ENCODE measurements at places on chromosomes 12 and 14.

DNA sequence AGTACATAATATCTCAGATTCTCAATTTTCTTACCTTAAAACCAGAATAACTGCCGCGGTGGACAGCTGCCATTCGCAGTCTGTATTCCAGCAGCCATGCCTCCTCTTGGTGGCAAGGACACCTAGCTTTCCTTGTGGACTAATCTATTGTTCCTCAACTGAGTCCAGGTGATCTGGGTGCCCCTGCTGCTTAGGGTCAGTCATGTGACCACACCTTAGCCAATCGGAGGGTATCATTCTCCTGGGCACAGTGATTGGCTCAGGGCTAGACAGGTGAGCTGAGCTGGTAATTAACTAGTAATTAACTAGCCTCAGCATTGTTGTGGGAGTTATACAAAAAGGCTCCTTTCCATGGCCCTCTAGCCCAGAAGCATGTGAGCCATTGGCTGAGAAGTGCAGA lies 55.0 kb downstream of the RIMBP2 start:
- DNase-seq: no peak

DNA sequence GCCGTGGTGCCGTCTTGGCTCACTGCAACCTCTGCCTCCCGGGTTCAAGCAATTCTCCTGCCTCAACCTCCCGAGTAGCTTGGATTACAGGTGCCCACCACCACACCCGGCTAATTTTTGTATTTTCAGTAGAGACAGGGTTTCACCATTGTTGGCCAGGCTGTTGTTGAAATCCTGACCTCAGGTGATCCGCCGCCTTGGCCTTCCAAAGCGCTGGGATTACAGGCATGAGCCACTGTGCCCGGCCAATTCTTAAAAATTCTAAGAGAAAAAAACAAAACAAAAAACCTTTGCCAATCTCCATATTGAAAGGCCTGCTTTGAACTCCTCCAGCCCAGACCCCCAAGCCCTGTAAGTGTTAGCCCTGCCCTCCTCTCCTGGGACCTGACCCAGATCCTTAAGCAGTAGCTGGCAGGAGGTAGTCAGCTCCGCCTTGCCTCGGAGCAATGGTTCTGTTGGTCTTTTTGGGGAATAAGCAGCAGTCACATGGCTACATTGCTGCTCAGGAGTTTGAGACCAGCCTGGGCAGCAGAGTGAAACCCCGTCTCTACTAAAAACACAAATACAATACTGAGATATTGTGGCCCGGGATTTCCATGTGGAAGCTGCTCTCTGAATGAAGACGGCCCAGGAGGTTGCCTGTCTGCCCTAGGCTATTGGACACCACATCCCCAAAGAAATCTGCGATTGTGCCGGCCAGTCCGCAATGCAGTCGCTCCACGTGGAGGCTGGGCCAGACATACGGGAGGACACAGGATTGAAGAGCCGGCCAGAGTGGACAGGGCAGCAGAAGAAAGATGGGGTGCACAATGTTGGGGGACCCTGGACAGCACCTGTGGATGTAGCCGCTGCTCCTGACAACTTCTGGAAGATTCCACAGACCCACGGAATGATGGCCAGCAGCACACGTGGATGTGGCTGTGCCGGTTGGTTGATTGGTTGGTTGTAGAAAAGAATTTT lies 28.8 kb upstream of the BEGAIN start:
- no peak for DNase-seq

- no peak for DNase-seq
Observed at GRCh38 chr14:22623047-22623446, 21.1 kb downstream of the OR6J1 start.

DNA sequence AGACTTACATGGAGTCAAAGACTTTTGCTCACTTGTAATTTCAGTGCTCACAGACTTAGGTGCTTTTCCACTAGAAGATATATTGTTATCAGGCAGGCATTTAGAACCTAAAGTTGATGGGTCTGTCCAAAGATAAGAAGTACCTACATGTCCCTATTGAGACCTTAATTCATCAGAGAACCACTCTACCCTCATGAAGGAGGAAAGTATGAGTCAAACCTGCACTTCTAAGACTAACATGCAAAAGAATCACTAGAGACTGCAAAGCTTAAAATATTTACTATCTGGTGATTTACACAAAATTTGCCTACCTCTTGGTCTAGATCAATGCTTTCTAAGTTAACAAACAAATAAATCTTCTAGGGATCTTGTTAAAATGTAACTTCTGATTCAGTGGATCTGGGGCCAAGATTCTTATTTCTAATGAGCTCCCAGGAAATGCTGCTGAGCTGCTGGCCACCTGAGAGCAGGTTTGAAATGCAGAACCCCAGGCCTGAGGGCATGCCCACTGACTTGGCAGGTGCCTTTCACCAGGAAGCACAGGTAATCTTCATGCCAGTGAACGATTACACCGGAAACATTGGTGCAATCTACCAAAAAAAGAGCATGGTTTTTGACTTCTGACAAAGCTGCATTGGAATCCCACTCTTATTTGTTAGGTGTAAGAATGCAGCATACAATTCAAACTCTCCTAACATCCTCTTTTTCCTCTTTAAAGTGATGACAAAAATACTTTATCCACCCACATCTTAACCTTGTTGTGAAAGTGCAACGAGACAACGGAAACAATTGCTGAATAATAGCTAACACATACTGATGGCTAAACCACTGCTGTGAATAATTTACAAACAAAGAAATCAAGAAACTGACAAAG lies 214.2 kb downstream of the ADAMTS20 start:
- peak; percentile 9 for DNase-seq

- DNase-seq: no peak
Observed at GRCh38 chr14:22432348-22432976, 156.6 kb downstream of the DAD1 start.

DNA sequence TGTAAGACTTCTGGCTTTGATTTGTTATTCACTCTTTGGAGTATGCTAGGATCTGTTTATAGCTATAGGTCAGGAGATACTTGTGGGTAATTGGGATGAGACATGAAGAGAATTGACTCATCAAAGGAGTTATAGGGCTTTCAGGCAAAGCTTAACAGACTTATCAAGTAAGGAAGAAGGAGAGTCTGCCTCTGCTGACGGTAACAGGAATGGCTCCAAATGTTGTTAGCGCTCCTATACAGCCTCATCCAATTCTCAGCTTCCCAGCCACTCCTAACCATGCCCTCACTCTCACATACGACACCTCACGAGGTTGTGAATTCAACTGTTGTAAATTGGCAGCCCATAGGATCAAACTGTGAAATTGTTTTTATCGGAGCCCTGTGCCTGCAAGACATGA lies 140.5 kb downstream of the KCNA5 start:
- no peak for DNase-seq

- no peak for DNase-seq
Observed at GRCh38 chr12:8052679-8053078, 13.5 kb downstream of the C3AR1 start.

- no peak for DNase-seq
Observed at GRCh38 chr12:118060301-118061010, 523 bp downstream of the WSB2 start.

- no peak for DNase-seq
Observed at GRCh38 chr12:31813305-31813704, 84.5 kb upstream of the AMN1 start.

DNA sequence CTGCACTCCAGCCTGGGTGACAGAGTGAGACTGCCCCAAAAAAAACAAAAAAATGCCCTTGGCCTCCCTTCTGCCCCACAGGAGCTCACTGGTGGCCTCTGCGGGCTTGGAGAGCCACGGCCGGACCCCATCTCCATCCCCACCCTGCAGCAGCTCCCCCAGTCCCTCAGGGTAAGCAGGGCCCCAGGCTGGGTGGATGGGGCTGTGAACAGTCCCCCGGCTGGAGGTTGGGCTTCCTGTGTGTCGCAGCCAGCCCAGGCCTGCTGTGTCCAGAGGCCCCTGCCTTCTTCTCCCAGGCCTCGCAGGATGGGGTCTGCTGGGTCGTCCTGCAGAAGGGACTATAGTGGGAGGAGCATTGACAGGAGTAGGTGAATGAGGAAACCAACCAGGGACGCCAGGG lies 15.4 kb upstream of the PUS1 start:
- DNase-seq: no peak

DNA sequence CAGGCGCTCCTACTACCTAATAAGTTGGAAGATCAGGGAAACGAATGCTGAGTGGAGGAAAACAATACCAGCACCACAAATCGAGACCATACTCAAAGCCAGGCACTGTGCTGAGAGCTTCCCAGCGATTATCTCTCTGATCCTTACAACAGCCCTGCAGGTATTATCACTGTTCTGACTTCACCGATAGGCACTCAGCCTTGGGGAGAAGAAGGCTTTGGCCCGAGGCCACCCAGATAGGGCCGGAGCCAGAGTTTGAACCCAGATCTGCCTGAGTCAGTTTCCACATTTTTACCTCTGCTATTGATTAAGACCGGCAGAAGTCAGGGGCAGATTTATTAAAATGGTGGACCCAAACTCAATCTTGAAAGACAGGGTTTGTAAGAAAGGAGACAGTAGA lies 4.9 kb downstream of the SVOP start:
- DNase-seq: no peak

- DNase-seq: peak; percentile 68
Observed at GRCh38 chr12:95700316-95700785, 90.2 kb downstream of the NTN4 start.

- DNase-seq: no peak
Observed at GRCh38 chr12:82959821-82960220, 273.1 kb downstream of the TMTC2 start.

DNA sequence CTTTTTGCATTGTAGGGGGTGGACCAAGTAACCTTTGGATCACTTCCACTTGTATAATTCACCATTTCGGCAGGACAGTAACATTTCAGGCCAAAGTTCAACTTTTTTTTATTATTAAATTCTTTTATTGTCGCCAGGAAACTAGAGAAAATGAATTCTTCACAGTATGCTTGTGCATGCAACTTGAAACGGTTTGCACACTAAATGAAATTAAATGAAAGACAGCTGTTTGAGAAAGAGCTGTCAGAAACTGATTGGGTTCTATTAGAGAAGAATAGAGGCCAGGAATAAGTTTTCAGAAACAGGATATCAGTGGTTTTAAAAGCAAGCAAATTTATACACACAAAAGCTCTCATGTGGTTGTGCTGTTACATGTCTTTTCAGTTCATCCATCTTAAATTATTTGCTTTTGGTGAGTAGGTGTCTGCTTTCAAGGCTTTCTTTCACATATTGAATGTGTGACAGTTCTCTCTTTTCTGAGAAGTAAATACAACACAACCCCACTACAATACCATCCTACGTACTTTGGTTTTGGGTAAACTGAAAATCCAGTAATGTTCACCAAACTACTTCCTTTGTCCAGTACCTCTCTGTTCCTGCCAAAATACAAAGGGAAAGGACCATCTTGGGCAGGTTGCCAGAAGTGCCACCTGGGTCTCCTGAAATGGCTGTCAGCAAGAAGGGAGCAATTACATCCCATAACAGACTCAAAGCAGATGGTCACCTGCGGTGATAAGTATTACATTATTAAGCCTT lies 291.7 kb downstream of the RAD51B start:
- DNase-seq: no peak

- peak; percentile 56 for DNase-seq
Observed at GRCh38 chr14:91418387-91419043, 895 bp upstream of the CCDC88C start.

- no peak for DNase-seq
Observed at GRCh38 chr14:58763210-58763609, 125.4 kb downstream of the DACT1 start.

DNA sequence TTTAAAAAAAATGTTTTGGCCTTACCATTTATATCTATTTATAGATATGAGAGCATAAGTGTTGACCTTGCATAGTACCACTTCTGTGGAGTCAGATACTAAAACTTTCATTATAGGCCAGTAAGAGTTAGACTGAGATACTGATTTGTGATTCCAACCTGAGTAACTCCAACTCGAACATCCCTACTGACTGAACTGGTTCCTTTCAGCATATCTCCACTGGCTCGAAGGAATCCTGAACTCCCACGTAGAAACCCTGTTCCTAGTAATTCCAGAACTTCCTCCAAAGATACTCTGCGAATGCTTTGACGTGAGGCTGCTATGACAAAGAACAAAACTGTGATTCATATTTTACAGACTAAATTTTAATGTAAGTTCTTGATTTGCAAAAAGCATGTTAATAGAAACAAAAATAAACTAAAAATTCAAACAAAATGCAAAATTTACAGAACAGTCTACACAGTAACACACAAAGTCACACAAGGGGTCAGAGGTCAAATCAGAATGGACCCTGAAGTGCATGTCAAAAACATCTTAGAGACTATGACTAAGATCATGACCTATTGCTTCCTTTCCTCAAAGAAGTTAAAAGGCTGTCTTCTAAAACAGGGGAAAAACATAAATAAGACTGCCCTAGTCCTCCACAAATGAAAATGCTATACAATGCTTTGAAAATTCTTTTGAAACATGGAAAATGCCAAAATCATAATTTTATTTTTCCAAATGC lies 31.5 kb downstream of the HEATR5A start:
- DNase-seq: peak; percentile 18

DNA sequence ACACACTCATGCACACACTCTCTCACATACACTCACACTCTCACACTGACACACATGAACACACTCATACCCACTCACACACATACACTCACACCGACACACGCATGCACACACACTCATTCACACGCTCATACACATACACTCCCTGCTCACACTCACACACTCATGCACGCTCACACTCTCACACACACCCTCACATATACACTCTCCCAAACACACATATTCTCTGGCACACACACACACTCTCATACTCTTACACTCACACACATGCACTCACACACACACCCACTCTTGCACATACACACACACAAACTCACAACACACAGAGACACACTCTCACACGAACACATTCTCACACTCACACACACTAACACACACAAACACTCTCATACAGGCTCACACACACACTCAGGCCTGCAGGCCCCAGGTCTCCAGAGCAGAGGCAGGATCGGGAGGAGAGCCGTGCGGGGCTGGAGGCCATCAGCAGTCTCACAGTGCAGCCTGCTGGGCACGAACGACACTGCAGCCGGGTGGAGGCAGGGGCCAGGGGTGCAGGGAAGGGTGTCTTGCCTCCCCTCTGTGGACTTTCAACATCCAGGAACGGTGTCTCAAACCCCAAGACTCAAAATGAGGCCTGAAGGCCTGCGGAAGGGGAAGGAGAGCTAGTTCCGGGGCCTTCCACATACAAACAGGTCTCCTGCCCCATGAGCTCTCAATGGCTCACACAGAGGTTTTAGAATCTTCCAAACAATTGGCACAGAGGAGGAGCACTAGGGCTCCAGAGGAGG lies 148.7 kb downstream of the ANO2 start:
- peak; percentile 30 for DNase-seq

GRCh38 chr14:35988972-35989690 lies 163.0 kb downstream of the BRMS1L start:
- no peak for DNase-seq

DNA sequence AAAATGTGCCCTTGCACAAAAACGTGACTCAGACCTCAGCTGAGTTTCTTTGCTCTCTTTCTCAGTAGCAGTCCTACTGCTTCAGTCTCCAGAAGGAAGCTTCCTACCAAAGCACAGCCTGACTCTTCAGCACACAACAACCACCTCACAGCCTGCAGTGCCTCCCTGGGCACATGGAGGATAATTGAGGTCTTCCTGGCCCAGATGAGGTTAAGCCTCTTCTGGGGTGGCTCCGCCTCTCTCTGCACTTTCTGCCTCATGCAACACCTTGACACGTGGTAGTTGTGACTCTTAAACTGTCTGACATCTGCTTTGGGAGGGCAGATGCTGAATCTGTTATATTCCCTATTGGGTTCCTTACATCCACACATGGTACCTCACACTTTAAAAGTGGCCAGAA lies 33.8 kb downstream of the GIT2 start:
- DNase-seq: no peak

GRCh38 chr12:69123311-69123710 lies 116.1 kb upstream of the CPSF6 start:
- DNase-seq: no peak

GRCh38 chr14:104688505-104689108 lies 811 bp upstream of the INF2 start:
- no peak for DNase-seq
